ENCODE measurements at places on chromosomes 2 and 18.
A peak's percentile ranks its signal among the peaks of the same experiment; 100 is the strongest.

DNA sequence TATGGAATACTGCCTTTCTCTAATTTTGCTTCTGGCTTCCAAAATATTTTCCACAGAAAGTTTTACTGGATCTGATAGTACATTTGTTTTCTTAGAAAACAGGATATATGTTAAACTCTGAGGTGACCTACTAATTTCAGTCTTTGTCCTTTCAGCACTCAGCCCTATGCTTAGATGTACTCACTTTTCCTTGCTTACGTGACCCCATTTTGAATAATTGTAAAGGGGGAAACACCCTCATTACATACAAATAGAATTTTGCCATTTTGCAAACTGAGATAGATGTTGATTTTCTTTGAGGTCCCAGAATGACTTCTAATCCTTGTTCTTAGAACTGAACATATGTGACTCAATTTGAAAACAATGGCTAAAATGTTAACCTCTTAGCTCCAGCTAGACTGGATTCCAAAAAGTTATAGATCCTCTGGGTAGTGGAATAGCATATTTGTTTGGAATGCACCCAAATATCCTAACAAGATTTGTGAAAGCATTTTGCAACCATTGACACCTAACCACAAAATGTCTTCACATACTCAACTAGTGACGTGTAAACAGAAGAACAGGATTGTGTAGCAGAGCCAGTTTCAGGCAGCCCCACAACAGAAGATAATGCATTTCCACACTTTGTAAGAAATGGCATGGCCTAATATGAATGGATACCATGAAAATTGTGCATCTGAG lies 44.8 kb upstream of the EHBP1 start:
- no peak for DNase-seq

- no peak for DNase-seq
Measured at GRCh38 chr2:165144315-165144714, 59.5 kb downstream of the SCN3A start.

DNA sequence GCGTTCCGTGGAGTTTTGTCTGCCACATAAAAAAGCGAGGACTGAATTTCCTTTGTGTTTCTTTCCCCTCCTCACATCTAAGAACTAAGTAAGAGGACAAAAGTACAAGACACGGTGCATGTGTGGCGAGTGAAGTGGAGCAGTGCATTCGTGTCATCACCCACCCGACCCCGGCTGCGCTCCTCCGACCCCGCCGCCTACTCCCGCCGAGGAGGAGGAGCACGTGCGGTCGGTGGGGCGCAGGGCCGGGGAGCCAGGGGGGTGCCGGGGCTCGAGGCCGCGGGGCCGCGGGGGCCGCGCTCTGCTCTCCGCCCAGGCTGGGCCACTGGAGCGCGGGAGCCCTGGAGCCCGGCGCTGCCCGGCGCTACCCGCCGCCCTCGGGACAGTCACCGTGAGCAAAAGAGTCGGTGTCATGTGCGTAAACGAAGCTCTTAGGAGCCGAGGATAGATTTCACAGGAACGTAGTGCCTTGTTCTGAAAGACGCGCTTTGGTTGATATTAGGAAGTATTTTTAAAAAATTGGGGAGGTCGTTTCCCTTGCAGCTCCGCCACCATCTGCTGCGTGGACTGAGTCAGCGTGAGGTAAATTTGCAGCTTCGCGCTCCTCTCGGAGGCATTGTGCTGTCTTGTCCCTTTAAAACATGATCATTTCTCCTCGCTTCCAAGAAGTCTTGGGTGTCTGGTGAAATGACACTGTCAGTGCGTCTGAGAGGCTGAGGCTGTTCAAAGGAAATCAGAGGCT lies 11.0 kb downstream of the TBR1 start:
- no peak for DNase-seq

- no peak for DNase-seq
Measured at GRCh38 chr2:26692897-26693849, 651 bp downstream of the KCNK3 start.

- no peak for DNase-seq
Measured at GRCh38 chr2:127400533-127400896, 12.7 kb upstream of the MAP3K2 start.

DNA sequence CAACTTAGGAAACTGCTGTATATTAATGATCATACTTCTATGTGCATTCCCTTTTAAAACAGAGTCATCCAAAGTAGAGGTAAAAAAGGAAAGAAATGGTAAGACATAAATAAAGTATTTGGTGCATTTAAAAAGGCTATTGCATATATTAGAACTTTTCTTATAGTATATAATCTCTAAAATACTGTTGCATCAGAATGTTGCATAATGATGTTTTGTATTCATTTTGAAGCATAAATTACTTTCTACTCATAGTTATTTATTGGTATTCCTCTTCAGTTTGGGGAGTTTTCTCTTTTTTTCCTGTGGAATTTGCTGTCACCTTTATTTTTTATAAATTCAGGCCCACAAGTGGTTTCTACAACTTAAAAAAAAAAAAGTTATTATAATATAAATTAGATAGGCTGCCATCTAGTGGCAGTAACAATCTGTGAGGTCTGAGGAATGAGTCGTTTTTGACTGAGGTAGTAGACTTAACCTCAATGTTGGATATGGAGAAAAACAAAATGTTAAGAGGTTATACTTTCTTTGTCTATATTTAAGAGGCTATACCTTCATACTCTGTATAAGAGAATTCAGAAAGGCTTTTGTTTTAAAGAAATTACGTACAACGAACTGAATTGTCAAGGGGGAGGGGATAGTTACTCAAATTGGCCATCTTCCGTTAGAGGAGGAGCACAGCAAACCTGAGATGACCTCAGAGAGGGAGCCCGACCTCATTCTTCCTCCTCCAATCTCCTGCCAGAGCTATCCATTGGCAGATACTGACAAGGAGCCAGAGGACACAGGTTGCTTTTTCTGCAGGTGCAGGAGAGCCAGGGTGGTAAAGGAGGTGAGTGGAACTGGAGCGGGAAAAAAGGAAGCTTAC lies 23.8 kb downstream of the ANKAR start:
- peak; percentile 10 for DNase-seq

- DNase-seq, result no peak
Measured at GRCh38 chr2:161096336-161096735, 63.9 kb upstream of the TANK start.

Data from stimulated activated CD8-positive, alpha-beta memory T cell treated with anti-CD3 and anti-CD28 coated beads, Interleukin-15, amount 100 ng/mL, for 4 hours (primary cell).